Thymus (tissue), 14 donors: ENCODE measurements at places on chromosomes 3 and 15. TPM values are rescaled to one million over a fixed set of nuclear protein-coding genes. Genes with fewer than 3 reads are reported as not detected.

DNA sequence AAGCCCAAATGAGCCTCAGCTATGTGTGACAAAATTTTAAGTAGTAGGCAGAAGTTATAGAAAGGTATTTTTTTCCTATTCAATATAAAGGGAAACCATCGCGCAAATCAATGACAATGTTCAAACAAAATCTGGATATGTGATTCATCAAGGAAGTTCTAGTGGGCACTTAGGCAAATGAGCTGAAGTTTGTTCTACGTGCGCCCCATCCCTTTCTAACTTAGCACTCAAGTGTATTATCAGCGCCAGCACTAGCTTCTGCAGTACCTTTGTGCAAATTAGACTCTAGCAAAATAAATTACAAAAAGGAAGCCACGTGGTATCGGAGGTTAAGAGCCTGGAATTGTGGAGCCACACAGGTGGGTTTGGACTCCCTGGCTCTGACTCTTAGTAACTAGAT, 91.1 kb downstream of the TBL1XR1 start:
- DNase-seq: no peak

The PTX3 gene
- total RNA-seq: 1.2 TPM

DNA sequence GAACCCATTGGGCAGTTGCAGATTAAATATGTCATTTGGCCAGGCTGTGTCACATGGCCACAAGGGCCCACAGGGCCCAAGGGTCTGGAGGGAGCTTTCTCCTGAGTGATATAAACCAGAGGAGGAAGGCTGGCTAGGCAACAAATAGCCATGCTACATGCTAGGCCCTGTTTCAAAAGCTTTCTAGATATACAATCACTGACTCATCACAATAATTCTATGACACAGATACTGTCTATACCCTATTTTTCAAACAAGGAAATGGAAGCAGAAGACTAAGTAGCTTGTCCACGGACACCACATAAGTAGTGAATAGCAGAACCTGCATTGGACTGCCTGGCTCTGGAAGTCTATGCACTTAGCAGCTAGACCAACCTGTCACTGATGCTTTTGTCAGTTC, 625.4 kb downstream of the NTRK3 start:
- DNase-seq: no peak

GRCh38 chr15:100333236-100333635, 8.5 kb downstream of the ADAMTS17 start:
- DNase-seq: no peak

The SLC25A26 gene
- 16.2 TPM for total RNA-seq

GRCh38 chr15:52496776-52497470, 31.8 kb downstream of the MYO5A start:
- DNase-seq: no peak

DNA sequence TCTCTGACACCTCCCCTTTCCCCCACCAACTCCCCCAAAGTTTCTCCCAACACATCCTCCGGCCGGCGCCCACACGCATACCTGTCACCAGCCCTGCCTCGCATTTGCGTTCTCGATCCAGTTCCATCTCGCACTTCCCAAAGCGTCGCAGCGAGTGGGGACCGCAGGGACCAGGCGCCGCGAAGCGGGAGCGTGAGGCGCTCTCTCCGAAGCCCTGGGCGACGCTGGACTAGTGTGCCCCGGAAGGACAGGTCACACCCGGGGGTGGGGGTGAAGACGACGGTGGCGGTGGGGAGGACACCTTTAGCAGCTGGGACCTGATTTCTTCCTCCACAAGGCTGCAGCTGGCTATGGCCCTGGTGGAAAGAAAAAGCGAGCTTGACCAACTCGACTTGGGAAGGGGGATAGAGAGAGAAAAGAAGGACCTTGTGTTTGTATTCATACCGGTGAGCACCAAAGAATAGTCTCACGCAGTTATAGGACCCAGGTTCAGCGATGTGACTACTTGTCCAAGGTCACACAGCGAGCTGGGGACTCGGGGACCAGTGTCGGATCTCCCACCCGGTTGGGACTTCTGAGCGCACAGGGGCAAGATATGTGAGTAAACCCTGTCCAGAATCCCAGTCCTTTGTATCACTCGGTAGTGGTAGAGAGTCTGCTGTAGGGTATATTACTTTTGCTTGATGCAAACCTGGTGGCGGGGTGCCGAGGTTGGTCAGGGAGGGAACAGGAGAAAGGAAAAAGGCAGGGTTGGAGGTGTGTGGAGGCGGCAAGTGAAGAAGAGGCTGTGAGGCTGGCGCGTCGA, 607 bp upstream of the GHSR start:
- no peak for DNase-seq

GRCh38 chr3:120021523-120021922, 72.7 kb downstream of the GSK3B start:
- DNase-seq: no peak

DNA sequence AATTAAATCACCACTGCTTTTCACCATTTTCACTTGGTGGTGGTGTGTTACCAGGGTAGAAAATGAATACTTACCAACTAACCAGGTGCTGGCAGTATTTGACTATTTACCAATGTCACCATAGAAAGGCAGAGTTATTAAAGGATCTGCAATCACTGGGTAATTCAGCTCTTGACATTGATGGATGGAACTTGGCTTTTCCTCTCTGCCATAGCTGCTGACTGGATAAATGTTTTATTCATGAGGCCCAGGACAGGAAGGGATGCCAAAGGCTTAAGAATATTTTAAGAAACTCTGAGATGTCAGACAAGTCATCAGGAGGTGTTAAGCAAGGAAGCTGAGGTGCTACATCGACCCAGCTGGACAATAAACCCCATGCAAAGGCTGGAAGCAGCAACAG, 495.5 kb upstream of the CFAP20DC start:
- no peak for DNase-seq

- DNase-seq: no peak
These were observed 48.9 kb upstream of the TCF12 start for GRCh38 chr15:56869573-56869972.

DNA sequence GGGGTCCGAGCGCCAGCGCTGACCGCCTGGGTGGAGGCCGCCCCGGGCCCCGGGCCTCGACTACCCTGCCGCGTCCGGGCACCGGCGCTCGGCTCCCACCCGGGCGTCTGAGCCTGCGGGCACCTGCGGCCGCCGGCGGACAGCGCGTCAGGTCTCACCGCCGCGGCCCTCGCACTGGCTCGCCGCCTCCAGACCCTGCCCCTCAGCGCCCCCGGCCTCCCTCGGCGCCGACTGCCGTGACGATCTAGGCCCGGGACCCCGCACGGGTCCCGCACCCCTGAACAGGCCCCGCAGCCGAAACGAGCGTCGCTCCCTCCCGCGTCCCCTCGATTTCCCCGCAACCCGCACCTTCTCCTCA, 297 bp downstream of the PRC1 start:
- no peak for DNase-seq

The UBA7 gene
- 56.8 TPM for total RNA-seq

The TUSC7 gene
- total RNA-seq: not detected

- DNase-seq: no peak
These were observed 62.3 kb upstream of the TNFAIP8L3 start for GRCh38 chr15:51156957-51157356.

The XCR1 gene
- 4.2 TPM for total RNA-seq
